CD4-positive, alpha-beta T cell (primary cell): ENCODE measurements at places on chromosomes 11 and 22. TPM values are rescaled to one million over a fixed set of nuclear protein-coding genes. Genes with fewer than 3 reads are reported as not detected.

TKFC gene
- total RNA-seq: 26.3 TPM

KIRREL3 gene
- not detected for total RNA-seq

ASCC2 gene
- 68.3 TPM for total RNA-seq

INPPL1 gene
- total RNA-seq: 128 TPM

LINC01488 gene
- not detected for total RNA-seq

GRCh38 chr11:123386796-123387510, 43.1 kb upstream of the GRAMD1B start:
- DNase-seq: no peak

GRCh38 chr11:28584992-28585391, 476.8 kb downstream of the METTL15 start:
- no peak for DNase-seq

DNA sequence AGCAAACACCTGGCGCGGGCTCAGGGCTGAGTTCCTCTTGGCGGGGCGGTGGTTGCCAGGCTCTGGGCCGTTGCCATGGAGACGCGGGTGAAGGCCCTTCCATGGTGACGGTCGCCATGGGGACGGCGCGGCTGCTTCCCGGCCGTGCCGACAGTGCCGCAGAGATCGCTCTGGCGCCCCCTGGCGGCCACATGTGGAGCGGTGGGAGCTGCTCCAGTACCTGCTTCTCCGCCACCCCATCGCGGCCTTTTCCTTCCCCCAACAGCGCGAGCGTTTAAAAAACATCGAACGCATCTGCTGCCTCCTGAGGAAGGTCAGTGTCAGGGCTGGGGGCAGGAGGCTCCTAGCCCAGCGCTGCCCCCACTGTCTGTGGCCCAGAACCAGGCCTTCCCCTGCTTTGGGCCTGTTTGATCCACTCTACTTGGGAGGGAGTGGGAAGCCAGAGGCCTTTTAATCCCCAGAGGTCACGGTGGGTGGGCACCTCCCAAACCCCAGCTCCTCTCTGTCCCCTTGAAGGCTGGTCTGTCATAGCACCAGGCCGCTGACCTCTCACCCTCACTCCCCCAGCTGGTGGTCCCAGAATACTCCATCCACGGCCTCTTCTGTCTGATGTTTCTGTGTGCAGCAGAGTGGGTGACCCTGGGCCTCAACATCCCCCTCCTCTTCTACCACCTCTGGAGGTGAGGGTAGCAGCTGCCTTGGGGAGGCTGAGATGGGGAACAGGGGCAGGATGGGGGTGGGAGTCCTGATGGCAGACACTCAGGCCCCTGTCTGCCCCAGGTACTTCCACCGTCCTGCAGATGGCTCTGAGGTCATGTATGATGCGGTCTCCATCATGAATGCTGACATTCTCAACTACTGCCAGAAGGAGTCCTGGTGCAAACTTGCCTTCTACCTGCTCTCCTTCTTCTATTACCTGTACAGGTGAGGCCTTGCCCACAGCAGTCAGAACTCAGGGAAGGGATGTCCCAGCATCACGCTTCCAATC, 4.8 kb downstream of the CNIH2 start:
- peak; percentile 99 for DNase-seq

GRCh38 chr11:7635137-7635536, 38.2 kb downstream of the CYB5R2 start:
- no peak for DNase-seq

DNA sequence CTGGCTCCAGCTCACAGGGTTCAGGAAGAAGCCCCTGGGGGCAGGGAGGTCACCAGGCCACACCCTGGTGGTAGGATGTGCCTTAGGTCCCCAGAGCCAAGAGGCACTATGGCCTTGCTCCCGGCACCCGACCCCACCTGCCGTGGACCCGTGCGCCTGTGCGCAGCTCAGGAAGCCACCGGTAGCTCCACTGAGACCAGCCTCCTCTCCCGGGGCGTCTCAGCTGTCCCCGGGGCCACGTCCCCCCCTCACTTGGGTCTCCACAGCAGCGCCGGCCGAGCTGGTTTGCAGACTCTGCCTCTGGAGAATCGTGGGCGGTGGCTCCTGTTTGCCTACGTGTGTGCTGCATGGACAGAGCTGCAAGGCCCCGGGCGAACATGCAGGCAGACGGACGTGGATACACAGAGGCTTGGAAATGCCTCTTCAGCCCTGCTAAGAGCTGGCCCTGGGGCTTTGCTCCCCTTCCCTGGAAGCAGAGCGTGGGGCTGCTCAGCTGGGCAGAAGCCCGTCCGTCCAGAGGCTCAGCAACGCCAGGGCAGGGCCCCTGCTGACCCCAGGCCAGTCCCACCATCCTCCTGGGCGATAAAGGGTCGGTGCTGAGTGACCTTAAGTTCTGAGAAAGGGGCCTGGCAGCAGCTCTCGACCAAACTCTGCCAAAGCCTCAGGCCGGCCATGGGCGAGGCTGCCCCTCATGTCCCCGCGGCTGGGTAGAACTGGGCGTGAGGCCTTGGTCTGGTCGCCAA, 15.3 kb upstream of the MUC5B start:
- DNase-seq: no peak

DNA sequence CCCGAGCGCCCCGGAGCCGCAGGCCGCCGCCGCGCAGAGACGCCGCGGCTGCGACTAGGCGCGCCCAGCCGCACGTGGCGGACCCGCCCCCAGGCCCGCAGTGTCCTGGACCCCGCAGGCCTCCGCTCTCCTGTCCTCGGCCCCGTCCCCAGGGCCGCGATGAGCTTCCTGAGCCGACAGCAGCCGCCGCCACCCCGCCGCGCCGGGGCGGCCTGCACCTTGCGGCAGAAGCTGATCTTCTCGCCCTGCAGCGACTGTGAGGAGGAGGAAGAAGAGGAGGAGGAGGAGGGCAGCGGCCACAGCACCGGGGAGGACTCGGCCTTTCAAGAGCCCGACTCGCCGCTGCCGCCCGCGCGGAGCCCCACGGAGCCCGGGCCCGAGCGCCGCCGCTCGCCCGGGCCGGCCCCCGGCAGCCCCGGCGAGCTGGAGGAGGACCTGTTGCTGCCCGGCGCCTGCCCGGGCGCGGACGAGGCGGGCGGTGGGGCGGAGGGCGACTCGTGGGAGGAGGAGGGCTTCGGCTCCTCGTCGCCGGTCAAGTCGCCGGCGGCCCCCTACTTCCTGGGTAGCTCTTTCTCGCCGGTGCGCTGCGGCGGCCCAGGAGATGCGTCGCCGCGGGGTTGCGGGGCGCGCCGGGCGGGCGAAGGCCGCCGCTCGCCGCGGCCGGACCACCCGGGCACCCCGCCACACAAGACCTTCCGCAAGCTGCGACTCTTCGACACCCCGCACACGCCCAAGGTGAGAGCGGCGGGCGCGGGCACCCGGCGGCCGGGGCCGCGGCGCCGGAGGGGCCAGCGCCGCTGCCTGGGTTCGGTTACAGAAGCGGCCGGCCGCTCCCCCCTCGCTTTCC, 528 bp downstream of the WEE1 start:
- DNase-seq: peak; percentile 9

- DNase-seq: no peak
Measured at GRCh38 chr22:47000888-47001287, 238.4 kb downstream of the TBC1D22A start.

DNA sequence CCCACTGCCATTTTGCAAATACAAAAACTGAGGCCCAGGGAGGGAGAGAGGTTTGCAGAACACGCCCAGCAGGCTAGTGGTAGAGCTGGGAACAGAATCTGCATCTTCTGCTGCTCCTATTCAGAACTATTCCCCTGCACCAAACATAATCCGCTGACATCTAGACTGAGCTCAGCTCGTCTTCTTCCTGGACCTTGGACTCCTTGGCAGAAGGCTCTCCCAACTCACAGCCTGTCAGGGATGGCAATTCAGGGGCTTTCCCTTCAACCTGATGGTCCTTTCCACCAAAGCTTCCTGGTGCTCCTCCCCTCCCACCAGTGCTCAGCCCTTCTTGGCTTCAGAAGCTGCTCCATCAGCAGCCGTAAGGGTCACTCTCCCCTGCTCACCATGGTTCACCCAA, 9.5 kb upstream of the NPAS4 start:
- DNase-seq: no peak

DNA sequence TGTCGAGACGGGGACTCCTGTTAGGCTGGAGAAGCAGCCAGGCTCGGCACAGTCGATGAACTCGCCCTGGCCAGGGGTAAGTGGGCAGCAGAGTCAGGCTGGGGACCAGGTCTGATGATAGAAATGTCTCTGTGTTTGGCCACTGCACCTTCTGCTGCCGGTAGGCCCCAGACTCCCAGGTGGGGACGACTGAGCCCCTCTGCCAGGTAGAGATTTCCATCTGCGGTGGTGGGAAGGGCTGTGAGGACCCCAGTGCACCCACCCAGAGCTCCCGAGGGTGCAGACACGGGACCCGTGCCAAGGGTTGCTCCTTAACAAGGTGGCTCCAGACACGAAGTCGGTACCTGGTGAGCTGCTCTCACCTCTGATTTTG, 862.5 kb downstream of the TBC1D22A start:
- no peak for DNase-seq

- no peak for DNase-seq
Measured at GRCh38 chr11:116640641-116641402, 132.0 kb downstream of the BUD13 start.

DNA sequence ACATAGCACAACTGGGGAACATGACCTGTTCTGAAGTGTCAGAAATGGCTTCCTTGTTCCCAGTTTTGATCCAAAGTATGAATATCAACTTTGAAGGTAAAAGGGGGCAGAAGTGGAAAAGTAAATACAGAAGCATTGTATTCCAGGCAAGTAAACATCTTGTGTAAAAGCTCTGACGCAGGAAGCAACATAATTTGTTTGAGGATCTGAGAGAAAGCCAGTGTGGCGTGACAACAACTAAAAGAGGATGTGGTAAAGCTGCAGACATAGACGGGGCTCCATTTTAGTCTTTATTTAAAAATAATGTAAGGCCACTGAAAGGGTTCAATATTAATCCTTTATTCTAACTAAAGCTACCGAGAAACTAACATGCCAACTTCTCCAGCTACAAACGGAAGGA, 310.2 kb downstream of the DLG2 start:
- DNase-seq: no peak

DNA sequence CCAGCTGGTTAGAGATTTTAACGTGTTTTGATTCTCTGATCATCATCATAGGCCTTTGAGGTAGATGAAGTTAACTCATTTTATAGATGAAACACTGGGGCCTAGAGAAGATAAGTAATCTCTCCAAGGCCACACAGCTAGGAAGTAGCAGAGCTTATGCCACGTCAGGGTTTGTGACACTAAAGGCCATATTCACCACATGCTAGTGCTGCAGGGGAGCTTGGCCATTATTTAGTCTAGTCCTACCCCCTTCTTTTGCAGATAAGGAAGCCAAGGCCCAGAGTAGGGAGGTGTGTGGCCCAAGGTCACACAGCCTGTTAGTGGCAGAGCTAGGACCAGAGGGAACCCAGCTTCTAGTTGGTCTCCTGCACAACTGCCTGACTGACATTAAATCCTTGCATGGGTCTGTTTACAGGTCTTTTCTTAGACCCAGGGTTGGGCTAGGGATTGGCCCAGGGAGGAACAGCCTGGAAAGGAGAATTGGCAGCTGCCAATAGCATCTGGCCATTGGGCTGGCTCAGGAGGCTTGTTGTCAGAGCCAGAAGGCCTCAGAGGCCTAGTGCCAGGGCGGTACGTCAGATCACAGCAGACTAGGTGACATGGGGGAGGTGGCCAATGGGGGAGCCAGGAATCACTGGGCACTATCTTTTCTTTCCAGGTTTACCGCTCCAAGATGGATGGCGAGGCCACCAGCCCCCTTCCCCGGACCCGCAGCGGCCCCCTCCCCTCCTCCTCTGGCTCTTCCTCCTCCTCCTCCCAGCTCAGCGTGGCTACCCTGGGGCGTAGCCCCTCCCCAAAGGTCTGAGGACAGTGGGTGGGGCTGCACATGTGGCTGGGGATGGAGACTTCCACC, 36.0 kb downstream of the PHLDB1 start:
- no peak for DNase-seq

DNA sequence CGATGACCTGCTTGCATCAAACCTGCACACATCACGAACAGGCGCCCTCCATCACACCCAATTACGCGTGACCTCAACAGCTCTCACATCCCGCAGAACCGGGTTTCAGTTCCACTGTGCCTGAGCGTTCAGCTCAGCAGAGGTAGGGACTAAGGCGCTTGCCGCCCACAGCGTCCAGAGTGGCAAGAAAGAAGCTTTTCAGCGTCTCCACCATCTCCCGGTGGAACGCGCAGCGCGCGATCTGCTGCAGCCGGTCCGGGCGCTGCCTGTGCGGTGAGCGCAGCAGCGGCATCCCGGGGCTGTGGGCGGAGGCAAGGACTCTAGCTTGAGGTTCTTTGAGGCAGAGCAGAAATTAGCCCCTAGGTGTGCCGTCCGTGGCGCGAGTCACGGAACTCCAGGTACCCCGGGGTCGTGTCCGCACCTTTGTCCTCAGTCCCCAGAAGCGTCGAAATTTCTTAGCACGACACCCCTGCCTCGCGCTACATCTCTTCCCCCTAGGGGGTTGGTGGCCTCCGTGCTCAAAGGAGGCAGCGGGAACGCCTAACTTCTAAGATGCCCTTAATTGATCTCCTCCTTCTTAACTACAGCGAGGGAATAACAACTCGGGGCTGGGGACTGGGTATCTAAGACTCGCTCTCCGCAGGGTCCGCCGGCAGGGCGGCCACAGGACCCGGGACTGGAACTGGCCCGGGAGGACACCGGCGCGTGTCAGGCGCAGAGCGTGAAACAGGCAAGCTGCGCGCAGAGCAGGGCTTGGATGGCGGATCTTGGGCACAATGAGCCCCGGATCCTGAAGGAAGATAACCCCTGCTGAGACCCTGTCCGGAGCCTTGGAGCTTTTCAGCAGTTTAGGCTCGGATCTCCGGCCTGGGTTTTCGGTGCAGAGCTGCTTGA, 1.7 kb upstream of the CALCA start:
- no peak for DNase-seq

GRCh38 chr11:33690290-33691065, 10.1 kb downstream of the C11orf91 start:
- no peak for DNase-seq

DNA sequence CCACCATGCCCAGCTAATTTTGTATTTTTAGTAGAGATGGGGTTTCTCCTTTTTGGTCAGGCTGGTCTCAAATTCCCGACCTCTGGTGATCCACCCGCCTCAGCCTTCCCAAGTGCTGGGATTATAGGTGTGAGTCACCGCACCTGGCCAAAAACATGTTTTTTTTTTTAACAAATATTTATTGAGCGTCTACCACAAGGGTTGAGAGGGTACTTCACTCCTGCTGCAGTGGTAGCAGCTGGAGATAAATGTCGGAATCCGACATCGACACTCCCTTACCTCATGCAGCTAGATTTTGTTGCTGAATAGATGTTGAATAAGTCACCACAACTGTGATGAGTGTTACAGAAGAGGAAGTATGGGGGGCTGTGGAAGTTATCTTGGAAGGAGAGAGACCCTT, 971 bp downstream of the DNAJB13 start:
- no peak for DNase-seq

- no peak for DNase-seq
Measured at GRCh38 chr11:106389101-106389500, 311.6 kb downstream of the AASDHPPT start.

- no peak for DNase-seq
Measured at GRCh38 chr11:77395460-77396173, 78.3 kb downstream of the PAK1 start.

GRCh38 chr22:36156515-36157419, 3.8 kb downstream of the APOL3 start:
- peak; percentile 79 for DNase-seq

DNA sequence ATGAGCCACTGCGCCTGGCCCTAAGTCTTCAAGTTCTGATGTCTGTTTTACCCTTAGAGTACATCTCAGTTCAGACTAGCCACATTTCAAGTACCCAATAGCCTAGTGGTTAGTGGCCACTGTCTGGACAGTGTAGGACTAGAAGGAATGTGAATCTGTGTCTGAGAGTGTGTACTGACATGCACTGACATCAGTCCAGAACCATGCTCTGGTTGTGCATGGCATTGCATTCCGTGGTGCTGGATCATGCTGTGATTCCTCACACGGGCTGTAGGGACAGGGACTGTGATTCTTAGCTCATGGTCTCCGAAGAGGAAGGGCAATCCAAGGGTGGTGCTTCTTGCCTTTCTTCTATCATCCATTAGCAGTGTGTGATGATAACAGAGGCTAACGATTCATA, 41.1 kb downstream of the AMOTL1 start:
- no peak for DNase-seq
